ENCODE measurements at places on chromosomes 3 and 15. TPM values are rescaled to one million over a fixed set of nuclear protein-coding genes. Genes with fewer than 3 reads are reported as not detected.

TIGIT gene
- not detected for total RNA-seq

CEMIP gene
- total RNA-seq, result 1.9 TPM

ZPLD1 gene
- total RNA-seq, result not detected

GABRR3 gene
- 0.31 TPM for total RNA-seq

ROPN1B gene
- total RNA-seq, result not detected

CIP2A gene
- 54.1 TPM for total RNA-seq

CYP19A1 gene
- total RNA-seq, result 9.1 TPM

CD96 gene
- total RNA-seq, result not detected

FMN1 gene
- total RNA-seq, result 0.81 TPM

VGLL3 gene
- 0.01 TPM for total RNA-seq

ZNF35 gene
- 0.62 TPM for total RNA-seq

All from HepG2 (cell line).